Activated naive CD4-positive, alpha-beta T cell treated with anti-CD3 and anti-CD28 coated beads for 36 hours (primary cell): ENCODE measurements at places on chromosomes 6 and 20. TPM values are rescaled to one million over a fixed set of nuclear protein-coding genes. Genes with fewer than 3 reads are reported as not detected.

The KIAA1755 gene
- total RNA-seq: not detected

DNA sequence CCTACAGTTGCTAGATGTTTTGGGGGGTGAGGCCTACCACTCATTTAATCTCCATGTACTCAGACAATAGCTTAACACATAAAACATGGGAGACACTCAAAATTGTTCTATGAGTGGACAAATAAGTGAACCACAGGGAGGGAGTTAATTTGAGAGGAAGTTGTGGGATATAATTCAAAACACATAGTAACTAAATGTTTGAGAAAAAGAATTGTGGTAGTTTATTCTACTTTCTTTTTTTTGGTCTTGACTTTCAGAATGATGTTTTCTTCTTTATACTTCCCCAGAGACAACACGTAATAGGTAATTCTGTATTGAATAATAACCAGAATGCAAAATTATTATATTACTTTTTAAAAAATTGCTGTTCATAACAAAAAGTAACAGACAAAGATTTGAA lies 453.8 kb downstream of the RFPL4B start:
- DNase-seq: no peak

DNA sequence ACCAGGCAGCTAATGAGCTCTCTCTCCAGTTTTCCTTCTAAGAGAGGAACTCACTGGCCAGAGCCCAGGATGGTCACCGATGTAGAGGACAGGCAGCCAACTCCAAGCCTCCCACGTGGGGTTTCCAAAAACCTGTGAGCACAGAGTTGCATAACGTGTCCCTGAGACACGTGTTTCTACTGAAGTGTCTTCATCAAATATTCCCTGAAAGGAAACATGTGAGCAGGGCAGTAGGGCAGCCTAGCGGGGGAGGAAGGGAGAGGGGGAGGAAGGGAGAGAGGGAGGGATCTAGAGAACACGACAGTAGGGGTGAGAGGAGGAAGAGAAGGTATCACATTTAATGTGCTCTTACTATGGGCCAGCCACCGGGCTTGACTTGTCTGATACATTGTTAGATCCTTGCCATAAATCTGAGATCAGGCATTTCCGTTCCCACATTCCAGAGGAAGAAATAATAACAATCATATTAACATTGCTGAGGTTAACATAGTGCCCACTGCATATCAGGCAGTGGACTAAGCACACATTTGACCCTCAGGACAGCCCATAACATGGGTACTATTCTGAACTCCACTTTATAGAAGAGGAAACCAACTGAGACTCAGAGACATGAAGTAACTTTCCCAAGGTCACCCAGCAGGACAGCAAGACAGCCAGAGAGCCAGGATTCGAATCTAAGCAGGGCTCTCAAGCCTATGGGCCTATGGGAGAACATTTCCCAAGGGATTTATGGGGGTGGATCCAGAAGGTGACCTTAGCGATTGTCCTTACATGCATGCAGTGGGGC lies 4.5 kb upstream of the SYS1 start:
- no peak for DNase-seq

GRCh38 chr20:46081074-46081473 lies 8.7 kb downstream of the NCOA5 start:
- DNase-seq: no peak

DNA sequence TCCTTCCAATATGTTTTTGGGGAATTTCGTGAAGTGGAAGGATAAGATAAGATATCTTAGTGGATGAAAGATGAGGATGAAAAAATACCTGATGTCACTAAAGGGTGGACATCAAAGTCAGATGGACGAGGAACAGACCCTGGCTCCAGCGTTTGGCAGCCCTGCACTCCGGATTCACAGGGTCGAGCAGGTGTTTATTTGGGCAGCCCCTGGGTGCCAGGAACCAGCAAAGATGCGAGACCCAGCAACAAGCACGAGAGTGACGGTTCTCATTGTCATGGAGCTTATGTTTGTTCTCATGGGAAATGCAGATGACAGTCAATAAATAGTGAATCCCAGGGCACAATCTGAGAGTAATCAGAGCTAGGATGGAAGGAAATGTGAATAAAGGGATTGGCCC lies 131.1 kb downstream of the PHACTR3 start:
- no peak for DNase-seq

- no peak for DNase-seq
Measured at GRCh38 chr6:111356551-111356950, 126.5 kb downstream of the REV3L start.
